ENCODE measurements at places on chromosomes 4 and X.

DNA sequence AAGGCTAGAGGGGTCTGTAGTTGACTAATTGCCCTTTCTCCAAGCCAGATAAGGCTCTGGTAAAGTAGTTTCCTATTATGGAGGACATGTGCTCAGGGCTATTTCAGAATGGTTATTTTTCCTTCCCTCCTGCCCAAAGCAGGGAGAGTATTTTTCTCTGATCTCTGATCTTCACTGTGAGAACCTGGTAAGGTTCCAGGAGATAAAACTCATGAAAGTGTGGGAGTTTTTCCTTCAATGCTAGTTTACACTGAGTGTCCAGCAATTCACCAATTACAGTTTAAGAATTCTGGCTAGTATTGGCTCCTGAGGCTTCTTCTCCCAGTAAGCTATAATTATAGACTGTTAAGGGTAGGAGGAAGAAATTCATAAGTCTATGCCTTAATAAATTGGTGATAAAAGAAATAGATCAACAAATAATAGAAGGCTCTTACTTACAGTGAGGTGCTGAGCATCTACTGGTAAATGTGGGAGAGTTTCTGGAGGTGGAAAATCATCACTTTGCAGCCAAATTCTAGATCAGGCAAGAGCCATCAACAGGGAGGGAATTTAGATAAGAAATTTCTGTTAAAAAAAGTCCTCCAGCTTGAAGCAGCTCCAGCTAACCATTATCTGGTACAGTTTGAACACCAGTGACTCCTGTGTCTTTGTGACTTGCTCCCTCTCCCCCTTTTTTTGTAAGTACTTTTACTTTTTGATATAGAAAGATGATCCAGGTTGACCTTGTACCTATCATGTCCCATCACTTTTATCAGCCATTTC lies 30.9 kb downstream of the CASP6 start:
- DNase-seq: no peak

DNA sequence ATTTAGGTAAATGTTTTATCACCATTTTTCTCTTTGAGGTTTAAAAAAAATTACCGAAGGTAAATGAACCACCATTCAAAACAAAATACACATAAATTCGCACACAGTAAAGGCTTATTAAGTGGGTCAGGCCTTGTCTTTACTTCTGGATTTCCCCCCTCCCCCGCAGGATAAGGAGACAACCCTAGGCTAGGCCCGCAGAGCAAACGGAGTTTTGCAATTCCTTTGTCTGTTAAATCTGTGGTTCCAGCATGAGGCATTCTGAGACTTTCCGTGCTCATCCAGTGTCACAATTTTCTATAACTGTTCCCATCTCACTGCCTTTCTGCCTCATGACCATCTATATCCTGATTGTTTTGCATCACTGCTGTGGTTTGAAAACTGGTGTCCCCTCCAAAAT lies 307.4 kb downstream of the DCHS2 start:
- DNase-seq: no peak

DNA sequence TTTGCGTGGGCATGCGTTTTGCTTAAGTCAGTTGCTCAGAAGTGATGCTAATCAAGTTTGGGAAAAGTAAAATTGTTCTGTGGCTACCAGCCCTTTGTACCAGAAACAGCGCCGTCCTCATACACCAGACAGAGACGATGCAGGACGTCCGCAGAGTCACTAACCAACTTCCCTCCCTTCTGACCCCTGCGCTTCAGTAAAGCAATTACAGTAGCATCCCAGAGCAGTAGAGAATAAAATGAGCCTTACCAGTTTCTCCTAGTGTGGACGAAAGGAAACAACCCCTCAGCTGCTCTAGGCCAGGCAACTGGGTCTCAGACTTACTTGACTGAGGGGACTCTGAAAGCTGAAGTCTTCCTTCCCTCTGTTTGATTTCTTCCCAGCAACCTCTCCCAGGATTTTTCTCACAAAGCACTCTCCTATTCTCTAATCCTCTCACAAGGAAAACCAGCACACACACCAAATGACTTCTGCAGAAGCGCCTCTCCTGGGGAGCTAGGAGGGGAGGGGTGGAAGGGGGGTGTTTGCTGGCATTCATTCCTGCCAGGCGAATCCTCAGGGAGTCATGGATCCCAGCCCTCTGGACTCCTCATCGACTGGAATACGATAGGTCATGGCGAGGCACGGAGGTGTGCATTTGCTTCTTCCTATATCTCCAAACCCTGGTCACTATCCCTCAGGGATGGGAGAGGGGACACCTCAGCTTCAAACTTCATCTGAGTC lies 56.0 kb upstream of the MID1 start:
- DNase-seq: no peak

DNA sequence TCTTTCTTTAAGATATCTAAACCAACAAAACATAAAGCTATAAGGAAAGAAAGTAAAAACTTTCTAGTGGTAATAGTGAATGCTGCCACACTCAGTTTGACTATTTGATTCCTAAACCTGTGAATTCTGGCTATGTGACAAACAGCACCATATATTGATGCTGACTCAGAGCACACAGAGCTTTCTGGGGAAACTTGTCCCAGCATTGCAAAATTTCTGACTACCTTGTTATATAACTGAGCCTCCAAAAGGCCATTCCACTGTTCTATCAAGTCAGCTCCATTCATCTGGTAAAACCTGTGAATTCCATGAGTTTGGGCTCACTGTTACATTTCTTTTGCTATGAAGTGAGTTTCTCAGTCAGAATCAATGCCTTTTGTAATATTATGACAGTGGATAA lies 1229.7 kb downstream of the PCDH18 start:
- no peak for DNase-seq

GRCh38 chrX:63750811-63751210 lies 34.2 kb downstream of the ARHGEF9 start:
- no peak for DNase-seq

Measured in SHP77 treated with DMSO at 0.1 percent for 48 hours (cell line).